Stimulated activated CD8-positive, alpha-beta memory T cell treated with anti-CD3 and anti-CD28 coated beads, Interleukin-7, amount 100 ng/mL, for 4 hours (primary cell): ENCODE measurements at places on chromosomes 11 and 22.

DNA sequence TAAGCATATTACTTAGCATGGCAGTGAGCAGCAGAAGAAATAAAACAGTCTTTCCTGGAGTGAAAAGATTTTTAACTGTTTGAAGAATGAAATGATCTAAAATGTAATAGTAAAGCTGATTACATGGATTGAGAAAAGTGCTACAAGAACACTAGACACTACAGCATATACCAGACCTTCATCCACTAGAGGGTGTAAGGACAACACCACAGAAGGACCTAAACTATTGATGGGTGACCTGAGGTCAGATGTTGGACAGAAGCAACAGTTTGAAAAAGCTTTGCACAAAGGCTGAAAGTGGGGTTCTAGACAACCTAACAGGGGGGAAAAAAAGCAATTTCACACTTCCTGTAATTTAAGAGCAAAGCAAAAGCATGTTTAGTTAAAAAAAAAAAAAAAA, 97.7 kb downstream of the RBFOX2 start:
- DNase-seq: no peak

GRCh38 chr11:60396382-60396781, at the start of gene MS4A14:
Gene MS4A14, plus strand, starts transcription at chr11:60396459. Its CDS starts 120 bp downstream, at chr11:60396579.
- DNase-seq: no peak

DNA sequence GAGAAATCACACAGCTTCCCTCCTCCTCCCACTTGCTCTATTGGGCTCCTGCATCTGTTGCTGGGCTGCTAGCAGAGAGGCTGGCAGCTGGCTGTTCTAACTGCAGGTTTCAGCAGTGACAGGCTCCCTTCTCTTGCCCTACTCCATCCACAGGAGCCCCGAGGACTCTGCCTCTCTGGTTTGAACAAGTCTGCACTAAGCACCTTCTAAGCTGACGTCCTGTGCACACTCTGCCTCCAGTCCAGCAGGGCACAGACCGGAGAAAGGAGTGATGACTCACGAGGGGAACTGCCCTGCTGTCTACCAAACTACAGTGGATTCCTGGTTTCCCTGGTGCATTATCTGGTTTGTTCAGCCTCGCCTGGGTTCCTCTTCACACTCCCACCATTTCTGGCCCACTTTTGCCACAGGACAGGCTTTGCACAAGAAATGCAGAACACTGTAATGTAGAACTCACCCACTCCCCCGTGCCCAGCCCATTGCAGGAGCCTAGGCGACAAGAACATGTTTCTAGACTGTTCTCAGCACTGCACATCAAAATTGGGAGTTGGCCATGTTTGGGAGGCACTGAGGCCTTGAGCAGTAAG, 26.0 kb downstream of the IL10RA start:
- no peak for DNase-seq

- DNase-seq: no peak
Measured at GRCh38 chr11:60158636-60159035, 24.2 kb downstream of the MS4A6A start.

DNA sequence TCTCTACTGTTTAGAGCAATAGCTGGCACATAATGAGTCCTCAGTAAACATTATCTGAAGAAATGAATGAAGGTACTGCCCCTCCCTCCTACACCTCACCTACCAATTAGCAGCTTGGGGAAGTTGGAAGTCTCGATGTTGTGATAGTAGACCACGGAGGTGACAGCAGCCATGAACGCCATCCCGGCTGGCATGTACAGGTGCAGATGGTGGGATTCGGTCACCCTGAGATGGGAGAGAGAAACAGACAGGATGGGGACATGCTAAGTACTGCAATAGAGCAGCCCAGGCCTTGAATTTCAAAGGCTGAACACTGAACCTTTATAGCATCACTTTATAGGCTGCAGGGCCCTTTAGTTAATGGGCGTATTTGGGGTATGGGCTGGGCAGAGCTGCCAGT, 6.6 kb downstream of the ABCC8 start:
- no peak for DNase-seq

DNA sequence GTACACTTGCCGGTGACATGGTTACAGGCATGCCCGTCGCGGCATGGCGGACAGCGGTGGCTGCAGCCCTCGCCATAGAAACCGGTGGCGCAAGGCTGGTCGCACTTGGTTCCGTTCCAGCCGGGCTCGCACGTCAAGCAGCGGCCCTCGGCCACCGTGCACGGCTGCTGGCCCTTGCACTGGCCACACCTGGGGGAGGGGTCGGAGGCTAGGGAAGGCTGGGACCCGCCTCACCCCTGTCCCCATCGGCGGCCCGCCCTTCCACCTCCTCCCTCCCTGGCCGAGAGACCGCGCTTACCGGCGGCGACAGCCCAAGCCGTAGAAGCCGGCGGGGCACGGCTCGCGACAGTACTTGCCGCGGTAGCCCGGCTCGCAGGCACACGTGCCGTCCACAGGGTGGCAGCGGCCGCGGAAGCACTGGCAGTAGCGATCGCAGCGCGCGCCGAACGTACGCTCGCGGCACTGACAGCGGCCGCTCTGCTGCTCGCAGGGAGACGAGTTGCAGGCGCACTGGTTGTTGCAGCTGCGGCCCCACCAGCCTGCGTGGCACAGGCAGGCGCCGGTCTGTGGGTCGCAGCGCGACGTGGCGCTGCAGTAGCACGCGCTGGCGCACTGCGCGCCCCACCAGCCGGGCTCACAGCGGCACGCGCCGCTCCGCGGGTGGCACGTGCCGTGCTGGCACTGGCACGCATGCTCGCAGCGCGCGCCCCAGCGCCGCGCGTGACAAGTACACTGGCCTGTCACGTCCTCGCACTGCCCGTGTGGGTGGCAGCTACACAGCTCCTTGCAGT, 6.7 kb downstream of the SCARF2 start:
- peak; percentile 41 for DNase-seq

GRCh38 chr11:7849018-7849417, 52.3 kb upstream of the OR5P2 start:
- DNase-seq: no peak

DNA sequence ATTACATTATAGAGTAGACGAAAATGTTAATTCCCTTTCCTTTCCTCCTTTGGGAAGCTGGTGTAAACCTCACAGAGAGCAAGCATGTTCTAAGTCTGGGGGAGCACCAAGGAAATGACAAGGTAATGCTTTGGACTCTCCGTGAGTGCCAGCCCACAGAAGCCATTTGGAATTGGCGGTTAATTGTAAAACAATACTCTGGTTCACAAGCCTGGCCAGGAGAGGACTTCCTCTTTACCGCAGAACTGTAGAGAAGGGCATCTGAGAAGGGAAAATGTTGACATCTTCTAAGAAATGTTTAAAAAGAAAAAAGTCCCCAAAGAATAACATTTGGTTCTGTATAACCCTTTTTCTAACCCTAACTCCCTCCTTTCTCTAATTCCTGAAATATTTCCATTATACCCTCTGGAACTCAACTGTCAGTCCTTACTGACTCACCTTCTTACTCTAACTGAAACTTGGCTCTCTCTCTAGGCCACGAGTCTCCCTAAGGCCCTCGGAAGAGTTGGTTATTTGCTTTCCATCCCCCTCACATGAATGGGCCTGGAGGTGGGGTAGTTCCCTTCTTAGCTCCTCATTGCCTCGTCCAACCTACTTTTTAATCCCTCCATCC, 379.8 kb downstream of the SOX6 start:
- no peak for DNase-seq

DNA sequence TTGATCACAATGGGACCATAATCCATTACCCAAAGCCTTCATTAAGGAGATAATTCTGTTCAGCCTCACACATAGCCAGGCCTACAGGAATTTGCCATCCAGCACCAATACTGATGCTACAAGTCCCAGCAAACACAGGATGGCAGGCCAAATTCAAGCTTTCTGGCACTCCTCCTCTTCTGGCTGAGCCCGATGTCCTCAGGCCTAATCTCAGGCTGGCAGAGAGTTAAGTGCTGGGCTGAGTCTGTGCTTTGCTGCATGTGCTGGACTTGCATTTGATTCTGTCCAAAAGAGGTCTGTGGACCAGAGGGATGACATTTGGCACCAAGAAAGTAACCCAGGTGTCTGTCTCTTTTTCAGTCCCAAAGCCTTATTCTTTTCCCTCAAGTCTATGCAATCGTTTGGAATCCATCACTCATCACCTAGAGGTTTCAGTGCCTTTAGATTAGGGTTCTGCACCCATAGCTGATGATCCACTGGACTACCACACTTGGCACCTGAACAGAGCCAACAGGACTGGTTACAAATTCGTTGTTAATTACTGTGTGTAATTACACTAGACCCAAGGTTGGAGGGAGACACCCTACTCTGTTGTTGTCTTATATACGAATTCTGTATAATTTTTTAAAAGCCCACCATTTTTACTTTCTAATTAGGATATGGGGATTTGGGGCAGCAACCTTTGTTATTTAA, 19.4 kb upstream of the LIN7C start:
- DNase-seq: no peak

DNA sequence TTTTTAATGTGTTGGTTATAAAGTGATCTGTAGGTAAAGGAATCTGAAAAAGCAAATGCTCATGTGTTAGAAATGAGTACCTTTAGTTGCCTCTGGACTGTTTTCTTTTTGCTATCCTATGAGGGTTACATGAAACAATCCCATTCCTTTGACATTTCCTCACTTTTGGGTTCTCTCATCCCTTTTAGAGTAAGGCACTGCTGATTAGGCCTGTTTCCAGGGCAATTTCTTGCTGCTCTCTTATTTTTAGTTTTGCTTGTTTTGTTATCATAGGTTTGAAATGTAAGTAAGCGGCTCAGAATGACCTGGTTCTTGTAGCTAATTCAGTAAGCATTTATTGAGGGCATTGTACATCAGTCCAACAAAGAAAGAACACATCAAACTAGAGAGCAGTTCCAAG, 138.9 kb downstream of the DDX10 start:
- DNase-seq: no peak

DNA sequence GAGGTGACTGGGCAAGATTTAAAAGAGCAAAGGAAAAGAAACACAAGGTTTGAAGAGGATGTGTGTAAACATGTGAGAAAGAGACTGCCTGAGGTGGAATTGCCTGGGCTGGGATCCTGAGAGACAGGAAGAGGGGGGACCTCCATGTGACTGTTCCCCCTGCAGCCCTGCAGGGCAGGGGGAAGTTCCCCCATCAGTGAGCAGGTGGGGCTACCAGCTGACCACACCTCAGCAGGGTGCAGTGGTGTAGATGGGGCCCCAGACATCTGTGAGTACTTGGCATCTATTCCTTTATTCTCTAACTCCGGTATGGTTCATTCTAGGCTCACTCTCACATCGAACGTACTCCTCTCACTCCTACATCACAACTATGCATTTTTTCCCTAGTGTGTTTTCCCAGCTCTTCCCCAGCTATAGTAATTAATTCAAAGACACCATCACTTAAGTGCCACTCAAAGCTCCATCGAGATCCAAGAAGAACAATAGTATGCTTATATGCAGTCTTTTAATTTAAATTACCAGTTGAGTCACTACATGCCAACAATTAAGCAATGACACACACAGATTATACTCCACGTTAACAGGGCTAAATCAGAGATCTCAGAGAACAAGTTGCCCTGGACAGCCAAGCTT, 42.7 kb downstream of the LGR4 start:
- no peak for DNase-seq

- DNase-seq: peak; percentile 52
Measured at GRCh38 chr22:43996170-43996980, 27.7 kb upstream of the PARVB start.

- no peak for DNase-seq
Measured at GRCh38 chr11:68778205-68778604, 26.9 kb upstream of the TESMIN start.

DNA sequence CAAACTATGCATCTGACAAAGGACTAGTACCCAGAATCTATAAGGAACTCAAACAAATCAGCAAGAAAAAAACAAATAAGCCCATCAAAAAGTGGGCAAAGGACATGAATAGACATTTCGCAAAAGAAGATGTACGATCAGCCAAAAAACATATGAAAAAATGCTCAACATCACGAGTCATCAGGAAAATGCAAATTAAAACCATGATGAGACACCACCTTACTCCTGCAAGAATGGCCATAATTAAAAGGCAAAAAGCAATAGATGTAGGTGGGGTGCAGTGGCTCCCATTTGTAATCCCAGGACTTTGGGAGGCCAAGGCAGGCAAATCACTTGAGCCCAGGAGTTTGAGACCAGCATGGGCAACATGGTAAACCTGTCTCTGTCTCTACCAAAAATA, 10.4 kb upstream of the OR10V1 start:
- DNase-seq: no peak

GRCh38 chr22:48089601-48090331, 1327.3 kb downstream of the TBC1D22A start:
- DNase-seq: no peak

DNA sequence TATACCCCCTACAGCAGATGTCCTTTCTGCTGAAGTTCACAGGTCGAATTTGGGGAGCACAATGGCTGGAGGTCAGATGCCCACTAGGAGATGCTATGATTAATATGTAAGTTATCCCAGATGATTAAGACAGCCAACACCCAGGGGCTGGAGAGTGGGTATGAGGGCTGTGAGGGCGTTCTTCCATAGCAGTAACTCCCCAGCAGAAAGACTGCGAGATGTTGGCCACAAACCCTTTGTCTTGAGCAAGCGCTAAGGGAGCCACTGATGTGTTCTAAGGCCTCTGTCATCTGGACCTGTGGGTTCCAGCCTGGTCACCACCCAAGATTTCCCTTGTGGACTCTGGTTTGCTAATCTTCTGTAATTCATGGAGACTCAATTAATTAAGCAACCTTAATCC, 77.6 kb downstream of the BMAL1 start:
- DNase-seq: no peak

- DNase-seq: no peak
Measured at GRCh38 chr22:44200451-44200850, 19.7 kb downstream of the PARVG start.

GRCh38 chr22:20428496-20429253, 8.9 kb downstream of the SCARF2 start:
- DNase-seq: no peak

GRCh38 chr22:42179616-42180015, 49.0 kb upstream of the CYP2D6 start:
- DNase-seq: no peak

- no peak for DNase-seq
Measured at GRCh38 chr11:34732831-34733230, 111.9 kb downstream of the EHF start.
